Fibroblast of the aortic adventitia (primary cell): ENCODE measurements at places on chromosomes 16 and 17. TPM values are rescaled to one million over a fixed set of nuclear protein-coding genes. Genes with fewer than 3 reads are reported as not detected.

Gene KRTAP4-1
- not detected in 2 replicates for total RNA-seq

Gene PLEKHH3
- 15.5 and 15.6 TPM in 2 replicates for total RNA-seq

Gene TBC1D3H
- total RNA-seq: not detected in 2 replicates

Gene TBC1D3D
- total RNA-seq: not detected in 2 replicates

Gene CLDN7
- total RNA-seq: 3.0 TPM in 1 of 2 replicates, not detected in the other

Gene CEMP1
- not detected in 2 replicates for total RNA-seq

Gene NPIPB6
- 26.7 TPM in 1 of 2 replicates, not detected in the other for total RNA-seq

Gene RAPGEFL1
- total RNA-seq: 2.1 and 3.8 TPM in 2 replicates

Gene KCNG4
- not detected in 2 replicates for total RNA-seq

Gene CHAD
- not detected in 2 replicates for total RNA-seq

Gene SOX15
- total RNA-seq: 0.57 and 1.4 TPM in 2 replicates

Gene KRT36
- total RNA-seq: not detected in 2 replicates

Gene ZG16B
- total RNA-seq: 0.27 and 1.4 TPM in 2 replicates

Gene CDH8
- total RNA-seq: 1.6 TPM in 1 of 2 replicates, not detected in the other

Gene GP2
- not detected in 2 replicates for total RNA-seq

Gene CES1
- 0.09 TPM in 1 of 2 replicates, not detected in the other for total RNA-seq

Gene TP53TG3B
- not detected in 2 replicates for total RNA-seq

Gene ZNF205
- 12.3 and 14.7 TPM in 2 replicates for total RNA-seq

Gene IRX3
- total RNA-seq: 0.09 and 1.8 TPM in 2 replicates

Gene CALB2
- 0.36 TPM in 1 of 2 replicates, not detected in the other for total RNA-seq

Gene TBC1D3
- not detected in 2 replicates for total RNA-seq

Gene TBC1D28
- not detected in 2 replicates for total RNA-seq

Gene PYY
- total RNA-seq: not detected in 2 replicates

Gene SLC35G6
- not detected in 2 replicates for total RNA-seq

Gene PAFAH1B1
- total RNA-seq: 81.0 and 131 TPM in 2 replicates

Gene KCNH6
- not detected in 2 replicates for total RNA-seq

Gene PRAC2
- not detected in 2 replicates for total RNA-seq
